Stomach (tissue), 19 donors: ENCODE measurements at places on chromosomes 12 and 14. TPM values are rescaled to one million over a fixed set of nuclear protein-coding genes. Genes with fewer than 3 reads are reported as not detected.

Gene TBX3
- total RNA-seq, result 5.7 TPM

Gene POTEM
- total RNA-seq, result not detected

Gene NYNRIN
- total RNA-seq, result 8.1 TPM

Gene TWF1
- 68.8 TPM for total RNA-seq

Gene CMKLR1
- total RNA-seq, result 7.5 TPM

Gene TEX52
- not detected for total RNA-seq

Gene NTN4
- 110 TPM for total RNA-seq

Gene NOXRED1
- total RNA-seq, result not detected

Gene MGP
- 282 TPM for total RNA-seq

Gene OASL
- total RNA-seq, result 35.0 TPM

Gene NUP37
- 29.7 TPM for total RNA-seq

Gene CCDC88C
- 66.9 TPM for total RNA-seq

Gene DAD1
- not detected for total RNA-seq

Gene LRRC10
- total RNA-seq, result not detected

Gene SIX6
- total RNA-seq, result not detected

Gene FOXG1
- not detected for total RNA-seq

Gene KCNH3
- total RNA-seq, result not detected

Gene CNTN1
- total RNA-seq, result 12.6 TPM

Gene PTPRQ
- total RNA-seq, result not detected

Gene IFNG-AS1
- not detected for total RNA-seq

Gene KRT85
- total RNA-seq, result not detected

Gene ADAM21
- total RNA-seq, result not detected

Gene SLC8A3
- total RNA-seq, result 1.2 TPM

Gene DCAF4
- total RNA-seq, result 11.4 TPM

Gene C12orf54
- total RNA-seq, result not detected

Gene TOMM20L
- not detected for total RNA-seq

Gene AMDHD1
- total RNA-seq, result not detected

Gene KRT6B
- not detected for total RNA-seq

Gene DHRS2
- not detected for total RNA-seq

Gene PROX2
- total RNA-seq, result not detected

Gene ETFBKMT
- total RNA-seq, result not detected

Gene FBLN5
- total RNA-seq, result 44.9 TPM

Gene C14orf180
- total RNA-seq, result 0.45 TPM

Gene ISCU
- 154 TPM for total RNA-seq

Gene PTHLH
- total RNA-seq, result not detected

Gene OAS2
- total RNA-seq, result 16.7 TPM

Gene CLEC2B
- 0.87 TPM for total RNA-seq

Gene ST8SIA1
- 4.1 TPM for total RNA-seq

Gene NXPH4
- not detected for total RNA-seq

Gene SLC6A15
- not detected for total RNA-seq
